ENCODE measurements at places on chromosomes 7 and 10.

GRCh38 chr10:45404087-45404769 lies 30.2 kb downstream of the ALOX5 start:
- DNase-seq = no peak

GRCh38 chr7:101644879-101645278 lies 15.8 kb upstream of the MYL10 start:
- no peak for DNase-seq

DNA sequence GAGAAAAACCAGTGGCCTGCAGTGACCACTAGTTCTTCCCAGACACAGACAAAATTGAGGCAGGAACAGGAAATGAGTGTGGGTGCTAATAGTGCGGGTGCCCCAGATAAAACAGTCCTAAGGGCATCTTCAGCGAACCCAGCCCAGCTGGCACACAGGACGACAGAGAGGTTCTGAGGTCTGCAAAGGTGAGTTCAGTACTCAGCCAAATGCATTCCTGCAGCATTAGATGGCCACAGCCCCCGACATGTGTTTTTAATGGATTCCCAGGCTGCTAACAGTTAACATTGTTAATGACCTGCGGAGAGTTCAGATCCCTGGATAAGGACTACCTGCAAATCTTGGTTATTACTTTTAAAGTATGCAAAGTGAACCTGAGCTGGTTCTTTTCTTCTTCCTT lies 196.0 kb downstream of the HIBADH start:
- no peak for DNase-seq

- DNase-seq = no peak
Measured at GRCh38 chr7:81209059-81209458, 290.2 kb upstream of the SEMA3C start.

DNA sequence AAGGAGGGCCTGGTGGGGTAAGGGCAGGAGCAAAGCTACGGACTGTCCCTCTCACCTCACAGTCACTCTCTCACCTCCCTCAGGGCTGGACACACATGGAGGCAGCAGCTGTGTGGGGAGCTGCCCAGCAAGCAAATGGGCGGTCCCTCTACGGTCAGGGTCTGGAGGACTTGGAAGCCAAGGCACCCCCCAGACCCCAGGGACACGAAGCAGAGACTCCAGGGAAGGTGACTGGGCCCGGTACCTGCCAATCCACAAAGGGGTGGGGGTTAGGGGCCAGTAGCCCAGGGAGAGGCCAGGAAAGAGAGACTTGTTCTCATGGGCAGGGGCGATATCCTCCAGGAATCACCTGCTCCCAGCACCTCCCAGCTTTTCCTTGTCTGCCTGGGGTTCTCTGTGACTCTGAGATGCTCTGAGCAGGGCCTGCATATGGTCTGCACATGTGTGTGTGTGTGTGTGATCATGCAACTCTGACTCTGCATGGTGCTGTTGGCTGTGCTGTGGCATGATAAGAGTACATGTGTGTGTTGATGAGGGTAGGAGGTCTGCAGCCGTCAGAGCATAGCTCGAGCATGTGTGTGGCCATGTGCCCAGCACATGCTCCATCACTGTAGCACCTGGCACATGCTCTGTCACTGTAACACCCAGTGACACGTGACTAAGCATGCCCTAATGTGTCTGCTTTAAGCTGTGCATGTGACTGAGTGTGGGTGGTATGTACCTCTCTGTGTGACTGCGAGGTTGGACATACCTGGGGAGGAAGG lies 4.6 kb upstream of the LDB3 start:
- no peak for DNase-seq

DNA sequence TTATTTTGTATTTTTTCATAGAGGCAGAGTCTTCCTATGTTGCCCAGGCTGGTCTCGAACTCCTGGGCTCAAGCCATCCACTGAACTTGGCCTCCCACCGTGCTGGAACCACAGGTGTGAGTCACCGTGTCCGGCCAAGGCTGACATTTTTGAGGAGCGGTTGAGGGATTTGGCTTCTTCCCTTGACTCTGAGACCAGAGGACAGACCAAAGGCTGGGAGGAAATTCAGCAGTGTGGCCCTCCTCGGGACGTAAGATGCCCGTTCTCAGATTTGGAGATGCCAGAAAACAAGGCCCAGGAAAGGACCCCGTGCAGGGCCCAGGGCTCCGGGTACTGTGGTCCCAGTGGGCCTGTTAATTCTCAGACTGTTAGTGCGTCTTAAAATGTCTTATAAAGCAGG lies 146.2 kb downstream of the WDR37 start:
- DNase-seq = no peak

DNA sequence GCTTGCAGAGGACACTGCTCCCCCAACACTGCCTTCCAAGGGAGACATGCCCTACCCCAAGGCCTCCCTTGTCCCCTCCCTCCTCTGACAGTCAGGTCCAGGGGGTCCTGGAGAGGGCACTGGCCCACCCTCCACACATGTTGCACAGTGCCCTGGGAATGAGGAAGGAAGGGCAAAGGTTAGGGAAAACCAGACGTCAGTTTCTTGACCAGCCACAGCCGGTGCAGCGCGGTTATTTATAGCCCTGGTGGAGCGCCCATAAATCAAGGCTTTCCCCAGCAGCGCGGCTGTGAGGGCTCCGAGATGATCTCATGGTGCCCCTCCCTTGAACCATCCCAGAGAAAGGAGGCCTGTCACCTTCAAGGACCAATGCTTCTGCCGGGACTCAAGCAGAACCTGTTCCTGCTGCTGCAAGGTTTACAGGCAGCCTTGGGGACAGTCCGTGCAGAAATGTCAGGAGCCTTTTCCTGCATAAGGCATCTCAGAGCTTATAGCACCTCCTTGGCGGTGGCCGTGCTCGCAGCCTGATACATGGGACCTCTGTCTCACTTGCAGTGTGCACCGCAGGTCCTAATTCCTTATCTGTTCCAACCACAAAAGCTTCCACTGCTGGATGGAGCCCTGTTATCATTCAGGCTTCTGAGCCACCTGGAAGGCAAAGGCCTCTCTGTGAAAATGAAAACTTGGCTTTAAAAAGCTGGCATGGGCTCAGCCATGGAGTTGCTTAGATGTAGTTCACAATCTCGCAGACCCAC lies 127.3 kb downstream of the LHPP start:
- DNase-seq = no peak

- DNase-seq = no peak
Measured at GRCh38 chr7:18386607-18387006, 108.9 kb upstream of the HDAC9 start.

GRCh38 chr7:38855867-38856266 lies 53.1 kb downstream of the VPS41 start:
- no peak for DNase-seq

GRCh38 chr10:124381011-124381611 lies 37.6 kb downstream of the OAT start:
- DNase-seq = no peak

GRCh38 chr10:72328045-72328828 lies 26.5 kb downstream of the DNAJB12 start:
- no peak for DNase-seq

DNA sequence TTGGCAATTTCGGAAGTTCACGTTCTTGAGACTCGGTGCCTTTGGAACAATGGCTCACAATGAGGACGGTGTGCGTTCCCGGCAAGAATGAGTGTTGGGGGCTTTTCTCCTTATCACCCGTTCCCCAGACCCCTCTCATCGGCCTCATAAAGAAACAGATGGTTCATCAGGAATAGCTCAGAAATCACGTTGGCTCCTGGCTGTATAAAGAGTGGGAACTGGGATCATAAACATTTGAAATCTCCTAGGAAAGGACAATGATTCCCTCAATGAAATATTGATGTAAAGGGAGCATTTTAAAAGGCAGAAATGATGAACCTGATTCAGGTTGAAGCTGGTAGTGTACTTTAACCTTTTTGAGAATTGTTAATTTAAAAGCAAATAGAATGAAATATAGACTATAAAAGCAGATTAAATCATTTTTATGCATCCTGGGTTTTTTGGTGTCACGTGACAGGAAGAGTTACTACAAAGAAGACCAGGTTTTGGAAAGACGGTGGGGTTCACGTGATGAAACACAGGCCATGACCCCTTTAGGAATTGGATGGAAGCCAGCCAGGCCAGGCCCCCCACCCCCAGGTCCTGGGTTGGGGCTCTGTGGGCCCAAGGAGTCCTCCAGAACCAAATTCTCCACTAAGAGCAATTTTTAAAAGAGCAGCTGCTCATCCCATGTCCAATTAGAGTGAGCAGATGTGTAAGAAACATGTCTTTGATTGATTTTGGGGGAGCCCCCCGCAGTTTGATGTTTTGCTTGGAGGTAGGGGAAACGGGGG lies 63.0 kb downstream of the CUX1 start:
- DNase-seq = no peak

DNA sequence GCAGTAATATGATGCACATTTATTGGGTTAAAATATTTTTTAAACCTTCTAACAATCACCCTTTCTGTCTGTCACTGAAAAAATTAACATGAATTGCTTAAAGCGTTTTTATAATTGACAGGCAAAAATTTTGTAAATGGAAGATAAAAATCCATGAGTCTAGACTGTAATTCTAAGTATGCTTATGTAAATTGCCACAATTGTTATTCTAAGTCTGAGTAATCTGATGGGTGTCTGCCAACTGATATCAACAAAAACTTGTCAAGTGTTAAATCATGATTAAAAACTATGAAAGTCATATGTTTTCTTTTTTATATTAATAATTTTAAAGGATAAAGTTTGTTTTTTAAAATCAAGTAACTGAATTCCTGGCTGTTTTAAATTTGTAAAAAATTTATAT lies 208.2 kb downstream of the CDK14 start:
- DNase-seq = no peak

DNA sequence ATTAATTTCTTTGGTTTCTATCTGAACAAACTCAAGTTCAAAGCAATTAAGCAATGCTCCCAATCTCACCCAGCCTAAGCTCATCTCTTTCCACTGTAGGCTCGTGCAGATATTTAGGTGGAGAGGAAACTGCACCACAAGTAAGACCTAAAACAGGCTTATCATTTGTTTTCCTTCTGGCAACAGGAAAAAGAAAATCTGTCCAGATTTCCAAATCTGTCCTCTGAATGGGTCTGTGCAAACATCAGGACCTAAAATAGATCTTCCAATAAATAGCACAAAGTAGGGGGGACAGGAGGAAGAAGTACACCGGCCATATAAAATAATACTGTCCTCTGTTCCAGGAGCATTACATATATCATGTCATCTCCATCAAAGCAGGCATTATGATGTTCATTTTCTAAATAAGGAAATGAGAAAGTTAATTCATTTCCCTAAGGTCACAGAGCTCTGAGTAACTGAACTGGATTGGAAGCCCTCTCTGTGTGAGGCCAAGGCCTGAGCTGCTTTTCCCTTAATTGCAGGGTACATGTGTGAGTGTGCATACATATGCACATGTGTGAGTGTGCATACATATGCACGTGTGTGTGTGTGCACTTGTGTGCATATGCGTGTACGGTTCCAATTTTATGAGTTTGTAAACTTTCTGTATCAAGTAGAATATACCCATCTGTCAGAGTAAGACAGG lies 92.8 kb upstream of the PARD3 start:
- DNase-seq = no peak

DNA sequence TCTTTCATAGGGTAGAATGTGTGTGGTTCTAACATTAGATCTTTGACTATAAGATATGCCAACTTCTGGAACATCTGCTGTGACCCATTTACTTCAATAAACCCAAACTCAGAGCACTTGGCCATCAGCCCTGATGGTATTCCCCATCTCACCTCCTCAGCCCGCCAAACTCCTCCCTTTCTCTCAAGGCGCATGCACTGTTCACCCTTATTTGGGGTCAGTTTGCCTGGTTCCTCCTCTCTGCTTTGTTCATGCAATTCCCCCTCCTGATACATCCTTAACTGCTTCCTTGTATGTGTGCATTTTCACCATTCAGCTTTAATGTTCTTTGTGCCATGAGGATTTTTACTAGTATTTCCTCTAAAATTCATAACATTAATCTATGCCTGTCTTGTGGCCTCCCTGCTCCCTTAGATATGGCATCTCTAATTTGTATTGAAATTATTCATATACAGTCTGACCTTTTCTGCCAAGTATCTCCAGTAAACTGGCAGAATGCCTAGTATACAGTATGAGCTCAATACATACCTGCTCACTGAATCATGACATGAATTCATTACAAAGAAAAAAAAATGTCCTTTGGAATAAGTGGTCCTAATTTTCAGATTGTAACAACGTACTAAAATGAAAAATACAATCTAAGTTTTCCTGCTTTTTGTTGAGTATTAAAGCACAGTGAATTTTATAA lies 336.8 kb upstream of the IGFBP3 start:
- no peak for DNase-seq

DNA sequence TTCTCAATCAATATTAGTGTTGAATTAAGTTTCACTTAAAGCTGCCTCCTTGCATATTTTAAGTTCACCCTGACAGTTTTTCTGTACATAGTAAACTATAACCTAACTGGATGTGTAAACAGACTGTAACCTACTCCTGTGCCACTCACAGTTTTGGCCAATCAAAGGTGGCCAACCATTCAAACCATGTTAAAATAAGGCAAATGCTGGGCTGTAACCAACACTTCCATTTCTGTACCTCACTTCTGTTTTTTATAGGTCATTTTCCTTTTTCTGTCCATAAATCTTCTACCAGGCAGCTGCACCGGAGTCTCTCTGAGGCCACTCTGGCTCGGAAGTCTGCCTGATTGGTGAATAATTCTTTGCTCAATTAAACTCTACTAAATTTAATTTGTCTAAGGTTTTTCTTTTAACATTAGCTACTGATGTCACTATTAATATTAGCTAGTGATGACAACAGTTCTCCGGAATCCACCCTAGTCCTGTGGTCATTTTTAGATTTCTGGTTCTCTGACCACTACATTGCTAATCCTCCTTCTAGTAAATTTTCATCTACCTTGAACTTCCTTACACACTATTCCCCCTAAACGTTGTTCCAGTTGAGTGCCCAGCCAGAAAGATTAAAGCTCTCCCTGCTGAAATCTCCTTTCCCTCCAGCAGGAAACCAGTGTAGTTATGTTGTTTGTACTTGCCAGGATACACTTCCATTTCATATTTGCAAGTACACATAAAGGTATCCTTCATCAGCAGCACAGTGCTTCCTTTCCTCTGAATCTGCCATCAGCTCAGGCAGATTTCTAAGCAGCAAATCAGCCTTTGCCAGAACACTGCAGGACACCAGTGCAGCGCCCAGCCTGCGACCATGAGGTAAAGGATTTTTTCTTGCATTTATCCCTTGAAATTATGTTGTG lies 18.6 kb upstream of the IFIT2 start:
- no peak for DNase-seq

DNA sequence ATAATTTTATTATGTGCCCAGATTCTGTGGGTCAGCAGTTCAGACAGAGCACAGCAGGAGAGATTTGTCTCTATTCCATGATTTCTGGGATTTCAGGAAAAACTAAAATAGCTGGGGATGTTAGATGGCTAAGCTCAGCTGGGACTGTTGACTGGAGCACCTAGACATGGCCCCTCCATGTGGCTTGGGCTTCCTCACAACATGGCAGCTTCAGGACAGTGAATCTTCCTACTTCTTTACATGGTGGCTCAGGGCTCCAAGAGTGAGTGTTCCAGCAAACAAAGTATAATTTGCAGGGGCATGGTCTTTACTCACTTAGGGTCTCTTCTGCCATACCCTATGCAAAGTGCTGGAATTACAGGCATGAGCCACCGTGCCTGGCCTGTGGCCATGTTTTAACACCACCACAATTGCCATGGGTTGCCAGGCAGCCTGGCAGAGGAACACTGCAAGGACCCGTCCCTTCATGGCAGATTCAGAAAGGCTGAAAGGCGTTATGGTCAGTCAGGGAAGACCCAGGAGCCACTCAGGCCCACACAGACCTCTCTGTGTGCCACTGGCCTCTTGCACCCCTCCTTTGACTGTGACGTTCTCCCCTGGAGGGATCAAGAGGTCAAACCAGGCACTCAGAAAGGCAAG lies 50.8 kb upstream of the ZMIZ1 start:
- no peak for DNase-seq

All from stimulated activated CD8-positive, alpha-beta memory T cell treated with anti-CD3 and anti-CD28 coated beads, Interleukin-15, amount 100 ng/mL, for 4 hours (primary cell).